ENCODE measurements at places on chromosomes 6 and 20.

GRCh38 chr20:6683021-6683977, 84.2 kb upstream of the BMP2 start:
- no peak for DNase-seq

DNA sequence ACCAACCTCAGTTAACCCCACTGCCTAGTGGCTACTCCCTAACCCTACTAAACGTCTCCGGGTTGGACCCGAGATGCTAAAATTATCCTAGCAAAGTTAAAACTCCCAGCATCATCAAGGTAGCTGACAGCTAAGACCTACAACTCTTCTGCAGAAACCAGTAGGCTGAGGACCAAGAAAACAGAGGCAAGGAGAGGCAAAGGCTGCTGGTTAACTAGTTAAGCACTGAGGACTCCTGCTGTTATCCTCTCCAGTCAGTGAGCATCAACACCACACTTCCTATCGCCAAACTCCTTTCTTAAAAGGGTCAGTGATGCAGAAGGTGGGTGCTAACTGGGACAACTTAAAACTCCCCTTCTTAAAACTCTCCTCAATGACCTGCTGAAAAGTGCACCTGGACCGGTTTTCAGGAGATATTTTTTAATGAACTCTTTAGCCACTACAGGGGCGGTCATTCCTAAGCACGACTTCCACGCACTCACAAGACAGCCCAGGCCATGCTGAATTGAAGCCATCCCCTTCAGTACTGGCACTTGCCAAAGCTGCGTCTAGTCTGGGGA, 1.7 kb downstream of the TRERF1 start:
- DNase-seq: no peak

GRCh38 chr6:133503336-133503729, 262.2 kb downstream of the EYA4 start:
- no peak for DNase-seq

GRCh38 chr6:161198783-161199460, 74.9 kb downstream of the AGPAT4 start:
- no peak for DNase-seq

DNA sequence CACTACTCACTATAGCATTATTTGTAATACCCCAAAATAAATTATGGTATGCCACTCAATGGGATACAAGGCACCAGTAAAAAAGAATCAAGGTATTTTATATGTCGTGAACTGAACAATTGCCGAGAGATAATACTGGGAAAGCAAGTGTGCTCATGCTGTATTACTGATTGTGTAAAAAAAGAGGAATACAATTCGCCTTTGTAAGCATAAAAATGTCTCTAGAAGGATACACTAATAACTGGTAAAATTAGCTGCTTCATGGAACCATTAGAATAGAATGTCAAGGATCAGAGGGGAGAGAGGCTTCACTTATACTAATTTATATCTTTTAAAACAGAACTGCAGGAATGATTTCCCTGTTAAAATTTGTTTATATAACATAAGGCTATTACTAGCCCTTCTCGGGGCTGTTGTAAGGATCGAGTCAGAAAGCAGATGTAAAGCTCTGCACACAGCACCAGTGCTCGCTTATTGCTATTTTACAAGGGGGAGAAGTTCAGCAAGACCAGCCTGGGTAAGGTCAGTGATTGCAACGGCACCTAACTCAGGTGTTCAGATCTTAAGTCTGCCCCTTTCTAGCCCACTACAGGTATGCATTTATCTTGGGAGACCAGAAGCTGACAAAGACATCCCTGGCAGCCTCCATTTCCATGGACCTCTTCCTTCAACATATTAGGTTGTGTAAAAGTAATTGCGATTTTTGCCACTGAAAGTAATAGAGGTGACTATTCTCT, 61.6 kb downstream of the MYH7B start:
- DNase-seq: no peak

- DNase-seq: peak; percentile 81
These were observed 29.2 kb downstream of the TFEB start for GRCh38 chr6:41705996-41706835.
